HFFc6 (cell line): ENCODE measurements at places on chromosomes 16 and 17. TPM values are rescaled to one million over a fixed set of nuclear protein-coding genes. Genes with fewer than 3 reads are reported as not detected.

DNA sequence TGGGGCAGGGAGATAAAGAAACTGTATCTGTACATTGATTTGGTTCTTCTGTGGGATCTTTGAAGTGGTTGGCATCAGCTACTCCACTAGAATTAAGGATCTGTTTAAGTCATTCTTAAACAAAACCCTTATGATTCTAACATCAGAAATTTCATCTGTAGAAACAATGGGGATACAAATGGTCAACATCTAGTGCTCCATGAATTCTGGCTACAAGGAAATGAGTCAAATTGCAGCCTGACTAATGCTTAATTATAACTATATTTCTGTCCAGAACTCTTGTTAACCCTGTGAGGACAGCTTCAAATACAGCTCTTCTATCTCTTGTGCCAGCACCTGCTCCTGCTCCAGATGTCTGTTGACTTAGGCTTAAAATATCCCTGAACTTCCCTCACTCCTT is 13.9 kb upstream of the GINS3 start:
- no peak for DNase-seq

- DNase-seq, result no peak
Measured at GRCh38 chr16:4082474-4083044, 33.7 kb downstream of the ADCY9 start.

GRCh38 chr17:72984145-72984925 is 108.2 kb downstream of the SLC39A11 start:
- DNase-seq, result peak; percentile 81

PPM1E gene
- total RNA-seq, result not detected in 2 replicates

NOTUM gene
- total RNA-seq, result not detected in 3 replicates

DNA sequence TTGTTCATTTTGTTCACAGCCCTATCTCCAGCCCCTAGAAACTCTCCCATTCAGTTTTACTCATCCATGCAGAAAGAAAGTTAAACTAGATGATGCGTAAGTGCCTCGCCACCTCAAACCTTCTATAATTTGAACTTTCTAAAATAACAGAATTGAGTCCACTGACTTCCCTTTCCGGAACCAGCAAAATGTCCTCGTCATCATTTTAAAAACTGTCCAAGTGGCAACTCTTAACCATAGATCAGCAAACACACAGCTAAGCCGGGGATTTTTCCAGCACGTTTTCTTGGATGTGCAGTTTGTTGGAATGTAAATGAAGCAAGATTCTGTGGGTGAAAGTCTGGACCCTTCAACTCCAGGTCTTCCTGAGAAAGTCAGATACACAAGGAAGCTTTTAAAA is 369.7 kb upstream of the ERCC4 start:
- DNase-seq, result no peak

PRAC2 gene
- not detected in 3 replicates for total RNA-seq

- no peak for DNase-seq
Measured at GRCh38 chr16:30122604-30123160, 338 bp downstream of the MAPK3 start.

MYH2 gene
- total RNA-seq, result not detected in 3 replicates

DNA sequence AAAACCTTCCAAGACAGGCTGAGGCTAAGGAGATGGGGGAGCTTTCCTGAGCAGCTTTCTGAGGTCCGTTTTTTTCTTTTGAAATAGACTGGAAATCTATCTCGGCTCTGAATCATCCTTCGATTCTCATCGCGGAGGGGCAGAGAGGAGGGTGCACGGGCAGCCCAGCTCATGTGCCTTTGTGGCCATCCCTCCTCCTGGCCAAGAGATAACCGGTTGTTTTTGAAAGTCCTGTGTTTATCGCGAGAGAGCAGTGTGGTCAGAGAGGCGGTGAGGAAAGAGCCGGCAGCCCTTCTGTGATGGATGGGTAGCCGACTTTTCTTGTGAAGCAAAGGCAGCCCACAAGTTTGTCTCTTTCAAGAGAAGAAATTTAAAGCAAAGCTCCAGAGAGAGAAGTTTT is 191.6 kb downstream of the CCDC182 start:
- peak; percentile 9 for DNase-seq

DNA sequence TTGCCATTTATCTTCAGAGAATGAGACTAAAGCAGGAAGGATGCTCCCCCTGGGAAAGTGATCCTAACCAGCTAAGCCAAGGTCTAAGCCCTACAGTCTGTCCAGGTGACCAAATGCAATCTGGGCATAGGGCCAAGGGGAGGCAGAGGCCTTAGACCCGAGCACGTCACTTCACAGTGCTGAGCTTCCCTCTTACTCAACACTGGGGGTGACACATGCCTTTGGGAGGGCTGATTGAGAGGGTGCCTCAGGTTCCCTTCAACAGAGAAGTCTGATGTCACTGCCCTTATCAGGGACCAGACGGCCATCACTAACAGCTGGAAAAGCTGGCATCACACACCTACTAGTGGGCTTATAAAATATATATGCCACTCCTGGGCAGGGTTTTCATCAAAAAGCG is 4.0 kb downstream of the CIAO2B start:
- DNase-seq, result peak; percentile 70

GRCh38 chr17:14104734-14105133 is 35.4 kb downstream of the COX10 start:
- DNase-seq, result no peak

GRCh38 chr17:74099442-74100340 is 103.8 kb upstream of the RPL38 start:
- no peak for DNase-seq

GRCh38 chr17:7034955-7035590 is 742 bp upstream of the SLC16A13 start:
- DNase-seq, result no peak

GRCh38 chr17:45414990-45415881 is 17.4 kb downstream of the ARHGAP27 start:
- no peak for DNase-seq

DNA sequence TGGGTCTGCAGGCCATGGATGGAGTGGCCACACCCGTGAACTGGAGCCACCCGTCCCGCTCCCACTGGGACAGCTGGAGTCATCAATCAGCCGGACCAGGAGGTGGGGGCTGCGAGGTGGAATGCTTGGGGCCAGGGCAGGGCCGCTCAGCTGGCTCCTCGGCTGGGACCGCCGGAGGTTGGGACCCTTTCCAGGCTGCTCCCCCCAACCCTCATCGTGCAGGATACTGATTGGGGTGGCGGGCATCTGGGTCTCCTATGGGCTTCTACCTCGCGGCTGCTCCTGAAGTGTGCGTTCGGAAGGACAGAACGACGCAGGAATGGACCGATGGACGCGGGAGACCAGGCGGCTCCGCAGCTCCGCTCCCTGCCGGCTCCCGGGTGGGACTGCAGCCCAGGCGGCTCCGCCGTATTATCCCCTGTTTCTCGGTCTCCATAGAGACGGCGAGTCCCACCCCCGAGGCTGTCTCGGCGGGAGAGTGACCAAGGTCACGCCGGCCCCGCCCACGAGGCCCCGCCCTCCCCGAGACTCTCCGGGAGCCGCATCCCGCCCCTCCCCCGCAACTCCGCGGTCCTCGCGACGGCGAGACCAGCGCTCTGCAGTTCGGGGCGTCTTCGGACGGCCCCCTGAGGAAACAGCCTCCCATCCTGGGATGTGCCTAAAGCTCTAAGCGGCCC is at the start of gene TPPP3:
Gene TPPP3, minus strand, starts transcription at position 388 of the 677 bp plus-strand sequence. CDS start 2,387 bp downstream, outside the sequence.
- DNase-seq, result peak; percentile 62

CSH2 gene
- not detected in 3 replicates for total RNA-seq

DNA sequence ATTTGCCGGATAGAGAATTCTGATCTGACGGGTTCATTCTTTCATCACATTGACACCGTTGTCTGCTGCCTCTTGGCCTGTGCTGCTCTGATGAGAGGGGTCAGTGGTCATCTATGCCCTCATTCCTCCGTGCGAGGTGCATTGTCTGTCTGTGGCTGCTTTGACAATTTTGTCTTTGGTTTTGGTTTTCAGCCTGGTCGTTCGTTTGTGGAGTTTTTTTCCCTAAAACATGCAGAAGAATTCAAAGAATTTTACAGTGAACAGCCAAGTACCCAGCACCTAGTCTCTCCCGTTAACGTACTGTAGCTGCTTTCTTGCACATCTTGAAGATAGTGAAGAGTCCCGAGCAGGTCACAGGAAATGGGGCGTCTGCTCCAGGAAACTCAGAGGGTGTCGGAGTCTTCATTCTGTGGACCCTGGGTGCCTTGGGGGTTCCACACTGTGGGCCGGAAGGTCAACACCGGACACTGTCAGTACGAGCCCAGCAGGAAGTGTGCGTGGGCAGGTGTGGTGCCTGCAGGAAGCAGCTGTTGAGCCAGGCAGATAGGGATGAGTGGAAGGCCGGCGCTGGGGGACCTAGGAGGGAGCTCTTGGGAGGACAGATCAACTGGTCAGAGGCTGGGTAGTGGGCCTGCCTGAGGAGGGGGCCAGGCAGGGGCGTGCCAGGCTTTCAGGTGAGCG is 28.2 kb downstream of the CRAMP1 start:
- DNase-seq, result no peak

CCL2 gene
- 29.4 to 71.2 TPM (median 54.6 TPM) in 3 replicates for total RNA-seq

GRCh38 chr17:16150251-16150856 is 65.0 kb downstream of the NCOR1 start:
- peak; percentile 24 for DNase-seq

GRCh38 chr16:84874004-84874435 is 54.2 kb downstream of the CRISPLD2 start:
- DNase-seq, result no peak

DNA sequence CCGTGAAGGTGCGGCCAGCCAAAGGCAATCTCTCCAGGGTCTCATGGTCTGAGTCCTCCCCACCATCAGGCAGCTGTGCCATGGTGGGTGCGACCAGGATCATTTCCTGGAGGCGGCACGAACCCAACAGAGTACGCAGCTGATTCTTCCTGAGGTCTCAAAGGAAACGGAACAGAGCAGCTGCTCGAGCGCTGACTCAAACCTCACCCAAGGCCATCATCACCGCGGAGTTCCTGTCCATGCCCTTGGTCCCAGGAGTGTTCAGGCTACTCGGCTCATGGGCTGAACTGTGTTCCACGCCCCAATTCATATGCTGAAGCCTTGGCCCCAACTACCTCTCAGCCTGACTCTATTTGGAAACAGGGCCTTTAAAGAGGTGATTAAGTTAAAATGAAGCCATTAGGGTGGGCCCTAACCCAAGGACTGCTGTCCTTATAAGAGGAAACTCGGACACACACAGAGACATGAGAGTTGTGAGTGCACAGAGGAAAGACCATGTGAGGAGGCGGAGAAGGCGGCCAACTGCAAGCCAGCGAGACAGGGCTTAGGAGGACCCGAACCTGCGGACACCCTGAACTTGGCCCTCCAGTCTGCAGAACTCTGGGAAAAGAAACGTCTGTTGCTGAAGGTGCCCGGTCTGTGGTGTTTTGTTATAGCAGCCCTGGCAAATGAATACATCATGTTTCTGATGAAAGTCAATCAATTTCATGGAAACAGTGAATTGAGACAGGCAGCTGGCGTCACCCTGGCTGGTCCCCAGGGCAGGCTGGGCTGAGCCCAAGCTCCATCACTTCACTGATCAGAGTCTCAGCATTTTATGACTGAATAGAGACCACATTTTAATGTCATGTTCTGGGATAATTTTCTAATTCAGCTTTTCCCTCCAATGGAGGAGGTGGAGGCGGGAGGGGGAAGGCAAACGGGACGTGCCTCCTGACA is 13.7 kb downstream of the MXRA7 start:
- no peak for DNase-seq

VKORC1 gene
- total RNA-seq, result 125 to 187 TPM (median 185 TPM) in 3 replicates

- DNase-seq, result no peak
Measured at GRCh38 chr16:25411396-25412081, 153.9 kb upstream of the ZKSCAN2 start.

CCL23 gene
- total RNA-seq, result not detected in 2 replicates

GGT6 gene
- not detected in 3 replicates for total RNA-seq

DNA sequence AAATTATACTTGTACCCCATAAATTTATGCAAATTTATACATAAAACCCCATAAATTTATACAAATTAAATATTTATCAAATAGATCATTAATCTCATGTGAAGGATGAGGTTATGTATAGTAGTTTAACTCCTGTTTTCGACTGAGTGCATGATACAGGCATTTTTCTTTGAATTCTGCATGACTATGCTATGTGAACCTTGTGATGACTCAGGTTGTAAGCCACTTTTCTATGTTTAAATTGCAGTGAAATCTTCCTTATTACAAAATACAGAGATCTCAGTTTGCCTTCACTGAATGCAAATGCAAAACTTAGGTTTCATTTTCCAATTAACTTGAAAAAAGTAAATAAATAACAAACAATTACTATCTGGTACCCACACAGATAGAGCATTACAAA is 843.7 kb downstream of the CDH11 start:
- DNase-seq, result peak; percentile 2

- DNase-seq, result no peak
Measured at GRCh38 chr16:57610611-57611010, 17.8 kb upstream of the ADGRG1 start.

DNA sequence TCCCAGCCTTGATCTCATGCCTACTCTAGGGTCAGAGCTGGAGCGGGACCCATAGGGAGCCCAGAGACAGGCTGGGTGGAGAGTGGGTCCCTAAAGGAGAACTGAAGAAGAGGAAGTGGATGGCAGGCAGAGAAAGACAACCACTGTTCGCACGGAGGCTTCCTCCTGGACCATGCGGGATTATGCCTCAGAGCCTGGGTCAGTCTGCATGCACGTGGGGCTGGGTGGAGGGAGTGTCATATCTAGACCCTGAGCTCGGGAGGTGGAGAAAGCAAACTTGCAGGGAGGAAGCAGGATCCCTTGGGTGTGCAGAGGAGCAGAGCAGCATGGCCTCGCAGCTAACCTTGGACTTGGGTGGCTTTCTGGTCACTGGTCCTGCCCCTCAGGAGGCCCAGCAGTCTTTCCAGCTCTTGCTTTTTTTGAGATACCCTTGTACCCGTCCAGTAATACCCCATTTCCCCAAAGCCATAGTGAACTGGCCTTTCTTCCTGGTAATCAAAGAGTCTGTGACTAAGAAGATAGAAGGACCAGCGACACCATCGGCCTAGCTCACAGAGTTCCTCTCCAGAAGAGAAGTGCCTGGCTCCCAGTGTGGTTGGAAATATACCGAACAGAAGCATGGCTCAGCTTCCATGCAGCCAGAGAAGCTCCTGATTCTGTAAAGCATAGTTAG is 344.2 kb downstream of the CPPED1 start:
- DNase-seq, result no peak

DNA sequence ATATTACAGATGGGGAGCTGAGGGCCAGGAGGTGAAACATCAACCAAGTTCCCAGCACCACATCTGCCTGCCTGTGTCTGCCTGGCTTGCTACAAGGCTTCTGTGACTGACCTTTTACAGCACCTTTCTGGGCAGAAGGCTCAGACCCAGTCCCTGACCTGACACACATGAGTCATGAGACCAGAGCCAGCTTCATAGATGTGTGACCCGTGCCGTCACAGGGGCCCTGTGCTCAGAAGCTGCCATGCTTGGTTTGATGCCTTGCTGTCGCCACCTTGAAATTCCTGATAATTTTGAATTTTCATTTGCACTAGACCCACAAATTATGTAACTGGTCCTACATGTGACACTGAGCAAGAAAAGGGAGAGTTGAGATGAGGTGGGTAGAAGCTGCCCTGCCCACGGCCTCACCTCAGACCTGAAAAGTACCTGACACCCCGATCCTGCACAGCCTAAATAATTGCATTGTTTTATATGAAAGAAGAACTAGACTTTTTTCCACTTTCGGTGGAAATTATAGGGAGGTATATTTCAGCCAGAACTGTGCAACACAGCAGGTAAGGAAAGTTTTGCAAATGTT is 13.3 kb upstream of the PECAM1 start:
- no peak for DNase-seq
